K562 (cell line): ENCODE measurements at places on chromosomes 5 and 9. TPM values are rescaled to one million over a fixed set of nuclear protein-coding genes. Genes with fewer than 3 reads are reported as not detected.

TMEM215 gene
- total RNA-seq, result not detected in 2 replicates

NMUR2 gene
- total RNA-seq, result not detected in 2 replicates

CNTLN gene
- 0.04 TPM in 1 of 2 replicates, not detected in the other for total RNA-seq

OCLN gene
- total RNA-seq, result 0.27 and 0.29 TPM in 2 replicates
